Stimulated activated CD8-positive, alpha-beta memory T cell treated with anti-CD3 and anti-CD28 coated beads, Interleukin-4, amount 100 ng/mL, for 1 hour (primary cell): ENCODE measurements at places on chromosomes 6 and 20.

DNA sequence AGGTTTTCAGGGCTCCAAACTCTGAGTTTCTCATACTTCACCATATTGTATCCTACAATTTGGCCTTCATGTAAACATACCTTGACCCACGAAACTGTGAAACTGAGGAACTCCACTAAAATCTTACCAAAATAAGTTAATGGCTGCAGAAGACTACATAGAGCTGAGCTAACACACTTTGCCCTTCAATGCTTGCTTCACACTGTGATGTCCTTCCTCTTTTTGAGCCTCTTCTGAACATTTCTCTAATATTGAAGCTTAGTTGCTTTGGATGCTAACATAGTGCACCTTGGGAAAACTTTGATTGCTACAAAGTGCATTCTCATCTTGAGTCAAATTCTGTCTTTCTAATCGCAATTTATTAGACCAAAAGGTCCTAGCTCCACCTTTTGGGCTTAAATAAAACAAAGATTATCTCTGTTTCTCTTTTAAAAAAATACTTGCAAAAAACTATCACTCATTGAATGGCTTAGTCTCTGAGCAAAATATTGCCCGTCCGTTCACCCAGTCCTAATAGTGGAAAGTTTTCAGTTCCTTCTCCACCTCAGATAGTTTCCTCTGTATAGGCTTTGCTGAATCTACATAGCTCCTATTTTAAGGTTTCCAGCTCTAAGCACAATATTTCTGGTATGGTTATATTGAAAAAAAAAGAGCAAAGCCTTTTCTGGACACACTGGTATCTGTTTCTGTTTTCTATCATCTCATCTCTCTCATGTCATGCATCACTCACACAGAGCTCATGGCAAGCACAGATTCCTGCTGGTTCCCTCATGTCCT is 494.6 kb downstream of the RFPL4B start:
- DNase-seq, result no peak

DNA sequence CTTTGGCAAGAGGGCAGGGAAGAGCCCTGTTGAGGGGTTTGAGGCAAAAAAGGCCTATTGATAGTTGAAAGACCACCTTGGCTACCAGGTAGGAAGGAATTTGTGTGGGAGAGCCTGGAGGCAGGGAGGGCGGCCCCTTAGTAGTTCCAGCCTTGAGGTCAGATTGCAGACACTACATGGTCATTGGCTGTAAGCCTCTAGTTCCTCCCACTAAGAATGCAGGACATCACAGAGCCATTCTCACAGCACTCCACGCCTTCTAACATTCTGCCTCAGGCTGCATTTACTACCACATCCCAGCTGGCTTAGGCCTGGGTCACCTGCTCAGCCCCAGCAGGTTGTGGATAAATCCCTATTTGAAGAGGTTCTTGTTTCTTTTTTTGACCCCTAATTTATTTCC is 91.0 kb upstream of the SNX9 start:
- DNase-seq, result no peak

- DNase-seq, result no peak
Observed at GRCh38 chr6:133894795-133895358, 6.0 kb downstream of the TCF21 start.

DNA sequence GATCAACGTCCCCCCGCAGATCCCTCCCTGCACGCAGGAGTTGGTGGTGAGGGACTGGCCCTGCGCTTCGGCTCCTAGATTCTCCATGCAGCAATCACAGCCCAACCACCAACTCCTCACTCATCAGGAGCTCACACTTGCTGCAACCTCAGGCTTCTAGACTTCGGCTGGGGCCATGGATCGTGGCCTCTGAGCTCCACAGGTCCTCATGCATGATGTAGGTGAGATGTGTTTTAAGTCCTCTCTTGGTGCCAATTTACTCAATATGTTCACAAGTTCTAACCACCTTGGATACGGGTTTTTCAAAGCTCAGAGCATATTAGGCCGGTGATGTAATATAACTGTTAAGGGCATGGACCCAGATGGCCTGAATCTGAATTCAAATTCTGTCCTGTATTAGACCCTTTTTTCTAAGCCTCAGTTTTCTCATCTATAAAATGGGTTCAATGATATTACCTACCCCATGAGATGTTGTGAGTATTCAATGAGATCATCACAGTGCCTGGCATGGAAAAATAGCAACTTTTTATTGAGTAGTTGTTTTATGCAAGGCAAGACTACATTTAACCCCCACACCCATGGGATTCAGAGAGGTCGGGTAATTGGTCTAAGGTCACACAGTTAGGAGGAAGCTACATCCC is 31.0 kb downstream of the SUN5 start:
- DNase-seq, result no peak

DNA sequence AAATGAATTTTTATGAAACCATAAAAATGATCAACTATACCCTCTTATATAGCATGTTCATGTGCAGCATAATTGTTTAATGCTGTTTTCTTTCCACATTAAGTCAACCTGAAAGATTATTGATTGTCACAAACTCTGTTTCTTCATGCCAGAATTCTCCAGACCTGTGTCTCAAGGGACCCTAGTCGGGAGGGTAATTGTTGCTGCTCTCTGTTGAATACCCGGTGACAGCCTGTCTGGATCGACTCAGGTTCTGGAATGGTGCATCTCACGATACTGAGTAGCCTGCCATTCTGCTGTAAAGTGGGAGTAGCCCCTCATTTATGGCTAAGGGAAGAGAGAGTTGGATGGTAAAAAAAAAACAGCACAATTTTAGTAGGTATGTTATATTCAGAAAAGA is 449.9 kb upstream of the SOX4 start:
- no peak for DNase-seq

GRCh38 chr6:16876201-16876600 is 114.9 kb upstream of the ATXN1 start:
- DNase-seq, result no peak

GRCh38 chr20:49248301-49248700 is 29.1 kb downstream of the DDX27 start:
- no peak for DNase-seq

- DNase-seq, result no peak
Observed at GRCh38 chr6:18088419-18089296, 33.8 kb downstream of the NHLRC1 start.

- no peak for DNase-seq
Observed at GRCh38 chr20:54452277-54452676, 23.1 kb upstream of the DOK5 start.

GRCh38 chr6:169780571-169781091 is 29.2 kb downstream of the ERMARD start:
- DNase-seq, result no peak

- DNase-seq, result no peak
Observed at GRCh38 chr6:168374541-168375071, 55.0 kb upstream of the DACT2 start.

GRCh38 chr6:119076576-119077390 is 1.7 kb downstream of the FAM184A start:
- no peak for DNase-seq

DNA sequence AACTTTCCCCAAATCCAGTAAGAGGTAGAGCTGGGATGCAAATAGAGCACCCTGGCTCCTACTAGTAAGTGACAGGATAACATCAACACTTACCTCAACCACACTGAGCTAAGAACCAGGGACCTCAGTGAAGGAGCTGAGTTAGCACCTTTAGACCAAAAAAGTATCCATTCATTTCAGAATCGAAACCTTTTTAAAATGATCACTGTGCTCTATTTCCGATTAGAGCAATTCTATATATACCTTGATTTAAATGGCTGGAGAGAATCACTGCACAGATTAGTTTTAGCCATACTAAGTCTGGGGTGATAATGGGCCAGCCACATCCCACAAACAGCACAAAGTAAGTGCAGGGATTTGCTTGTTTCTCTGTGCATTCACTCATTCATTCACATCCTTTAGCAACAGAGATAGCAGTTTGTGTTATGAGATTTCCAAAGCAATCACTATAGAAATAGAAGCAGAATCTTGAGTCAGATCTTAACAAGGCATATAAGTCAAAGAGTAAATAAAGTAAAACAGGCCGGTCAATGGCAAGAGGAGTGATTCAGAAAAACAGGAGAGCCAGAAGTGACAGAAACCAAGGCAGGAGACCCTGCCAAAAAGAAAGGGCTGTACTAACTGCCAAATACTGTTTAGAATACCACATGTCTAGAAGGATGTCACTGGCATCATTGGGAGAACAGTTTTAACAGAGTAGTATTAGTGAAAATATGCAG is 136.3 kb downstream of the KIF13A start:
- no peak for DNase-seq

DNA sequence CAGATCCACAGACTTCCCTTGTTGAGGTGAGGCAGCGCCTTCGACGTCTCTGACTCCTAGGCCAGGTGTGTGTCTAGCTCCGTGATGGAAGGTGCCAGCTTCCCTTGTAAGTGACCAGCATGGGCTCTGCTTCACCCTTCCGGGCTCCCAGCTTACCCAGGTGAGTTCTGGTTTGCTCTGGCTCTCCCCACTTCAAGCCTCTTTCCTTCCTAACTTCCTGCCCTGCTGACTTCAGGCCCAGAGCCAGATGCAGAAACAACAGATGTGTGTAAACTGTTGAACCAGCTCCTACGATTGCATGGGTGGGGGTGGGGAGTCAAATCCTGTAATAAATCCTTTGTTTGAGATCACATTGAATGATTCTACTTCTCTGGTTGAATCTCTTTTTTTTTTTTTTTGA is 51.6 kb upstream of the BMP6 start:
- no peak for DNase-seq

DNA sequence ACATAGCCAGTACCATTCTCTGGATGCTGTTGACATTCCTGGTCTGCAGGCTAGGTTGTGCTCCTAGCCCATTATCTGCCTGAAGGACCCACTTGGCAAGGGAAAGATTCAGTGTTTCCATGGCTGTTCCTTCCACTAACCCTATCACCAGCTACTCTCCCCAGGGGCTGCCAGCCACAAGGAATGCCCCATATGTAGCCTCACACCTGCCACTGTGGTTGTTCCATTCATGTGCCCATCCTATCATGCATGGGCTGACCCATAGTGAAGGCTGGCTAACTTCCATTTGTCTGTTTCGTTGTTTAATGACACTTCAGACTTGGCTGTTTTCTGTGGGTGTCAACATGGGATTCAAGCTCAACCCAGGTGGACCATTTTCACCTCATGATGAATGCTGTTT is 25.6 kb upstream of the HLA-A start:
- DNase-seq, result no peak
